Islet precursor cell (in vitro differentiated cells): ENCODE measurements at places on chromosomes 11 and 22.
A peak's percentile ranks its signal among the peaks of the same experiment; 100 is the strongest.

DNA sequence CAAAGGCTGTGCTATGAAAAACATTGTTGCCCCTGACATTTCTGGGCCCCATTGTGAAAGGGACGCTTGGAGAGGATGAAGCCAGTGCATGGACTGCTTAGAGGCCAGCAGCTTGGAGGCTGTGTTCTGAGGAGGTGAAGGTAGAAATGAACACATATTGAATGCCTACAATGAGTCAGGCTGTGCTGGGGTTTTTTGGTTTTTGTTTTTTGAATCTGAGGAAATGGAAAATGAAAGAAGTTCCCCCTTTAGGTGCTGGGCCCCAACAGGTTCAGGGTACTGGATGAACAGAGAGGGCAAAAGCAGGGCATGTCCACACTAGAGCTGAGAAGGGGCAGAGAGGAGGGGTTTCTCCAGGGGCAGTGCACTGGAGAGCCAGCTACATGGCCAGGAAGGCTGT, 166.1 kb upstream of the API5 start:
- no peak for DNase-seq

GRCh38 chr11:72784662-72785061, 9.2 kb downstream of the STARD10 start:
- DNase-seq, result no peak

DNA sequence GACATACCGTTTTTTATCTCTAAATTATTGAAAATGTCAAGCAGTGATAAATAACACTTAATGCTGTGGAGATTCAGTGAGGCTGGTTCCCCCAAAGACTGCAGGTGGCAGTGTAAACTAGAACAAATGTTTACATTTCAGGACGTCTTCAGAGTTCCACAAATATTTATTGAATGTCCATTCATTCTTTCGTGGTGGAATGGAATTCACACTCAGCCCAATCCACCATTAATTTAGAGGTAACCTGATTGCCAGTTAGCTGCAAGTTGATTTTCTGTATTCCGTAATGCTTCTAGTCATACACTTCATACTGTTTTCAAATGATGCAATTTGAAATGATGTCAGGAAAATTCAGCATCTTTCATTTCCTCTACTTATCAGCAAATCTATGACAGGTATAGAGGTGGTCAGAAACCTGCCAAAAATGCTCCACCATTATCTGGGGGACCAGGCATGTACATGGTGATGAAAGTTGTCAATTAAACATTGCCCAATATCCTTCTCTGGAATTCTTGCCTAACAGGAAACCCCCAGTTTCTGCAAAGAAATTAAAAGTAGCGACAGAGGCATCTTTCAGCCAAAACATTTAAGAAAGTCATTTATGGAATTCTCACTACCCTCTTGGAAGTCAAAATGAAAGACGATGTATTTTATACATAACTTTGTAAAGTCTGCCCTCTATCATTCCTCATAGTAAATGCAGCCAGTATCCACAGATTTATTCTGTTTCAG, 94.3 kb upstream of the BMAL1 start:
- no peak for DNase-seq

DNA sequence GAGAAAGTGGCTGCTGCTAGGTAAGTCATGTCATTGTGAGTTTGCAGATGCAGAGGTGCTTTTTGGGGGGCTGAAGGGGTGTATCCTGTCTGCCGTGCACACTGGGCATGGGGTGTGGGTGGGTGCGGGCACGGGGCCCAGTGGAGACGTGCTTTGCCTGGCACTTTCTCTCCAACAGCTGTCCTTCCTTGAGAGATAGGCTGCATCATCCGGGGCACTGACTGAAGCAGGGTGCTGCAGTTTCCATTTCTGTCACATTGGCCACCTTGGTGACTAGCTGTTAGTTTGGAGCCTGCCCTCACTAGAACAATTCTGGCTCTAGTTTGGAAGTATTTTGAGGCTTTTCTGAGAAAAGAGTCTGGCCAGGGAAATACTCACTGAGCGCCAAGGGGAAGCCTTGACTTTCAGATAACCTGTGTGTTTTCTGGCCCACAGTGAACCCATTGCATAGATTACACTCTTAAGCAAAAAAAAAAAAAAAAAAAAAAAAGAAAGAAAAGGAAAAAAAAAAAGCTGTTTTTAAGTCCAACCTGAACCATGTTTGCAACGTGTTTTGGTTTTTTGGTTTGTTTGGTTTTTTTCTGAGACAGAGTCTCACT, 219.2 kb downstream of the NAV2 start:
- DNase-seq, result no peak

- no peak for DNase-seq
Measured at GRCh38 chr11:66055021-66055420, 2.9 kb downstream of the SF3B2 start.

- peak; percentile 7 for DNase-seq
Measured at GRCh38 chr11:19403196-19403895, 162.6 kb upstream of the E2F8 start.

- no peak for DNase-seq
Measured at GRCh38 chr11:43575913-43576310, 104.6 kb upstream of the HSD17B12 start.

DNA sequence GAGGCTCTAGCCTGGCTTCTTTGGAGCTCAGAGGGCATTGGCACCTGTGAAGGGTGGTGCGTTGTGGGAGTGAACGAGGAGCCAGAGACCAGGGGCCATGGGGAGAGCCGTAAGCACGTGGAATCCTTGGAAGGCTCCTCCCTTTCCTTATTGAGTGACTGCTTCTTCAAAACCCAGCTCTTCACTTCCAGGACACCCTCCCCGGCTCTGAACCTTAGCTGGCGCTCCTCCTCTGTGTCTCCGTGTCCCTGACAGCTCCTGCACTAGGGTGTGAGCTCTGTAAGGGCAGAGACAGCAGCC, 26.3 kb downstream of the POLR3H start:
- DNase-seq, result no peak

- peak; percentile 93 for DNase-seq
Measured at GRCh38 chr11:65315204-65315865, 669 bp downstream of the CDC42EP2 start.

GRCh38 chr11:63747011-63747410, 21.6 kb downstream of the ZFTA start:
- DNase-seq, result no peak

GRCh38 chr22:50217543-50218152, 16.8 kb downstream of the SELENOO start:
- DNase-seq, result no peak

DNA sequence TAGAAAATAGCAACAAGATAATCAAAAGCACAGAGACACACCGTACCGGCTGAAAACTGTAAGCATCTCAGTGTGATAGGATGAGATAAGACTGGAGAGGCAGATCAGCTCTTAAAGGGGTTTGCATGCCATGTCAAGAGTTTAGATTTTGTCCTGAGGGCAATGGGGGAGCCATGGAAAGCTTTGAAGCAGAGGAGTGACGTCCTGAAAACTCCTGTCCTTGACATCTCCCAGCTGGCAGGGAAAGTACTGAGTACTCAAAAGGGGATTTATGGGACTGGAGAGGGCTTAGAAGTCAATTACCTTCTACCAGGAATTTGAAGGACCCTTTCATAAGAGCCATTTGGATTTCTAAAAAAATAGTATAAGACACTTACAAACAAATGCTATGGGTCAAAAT, 420.5 kb upstream of the NARS2 start:
- DNase-seq, result no peak

DNA sequence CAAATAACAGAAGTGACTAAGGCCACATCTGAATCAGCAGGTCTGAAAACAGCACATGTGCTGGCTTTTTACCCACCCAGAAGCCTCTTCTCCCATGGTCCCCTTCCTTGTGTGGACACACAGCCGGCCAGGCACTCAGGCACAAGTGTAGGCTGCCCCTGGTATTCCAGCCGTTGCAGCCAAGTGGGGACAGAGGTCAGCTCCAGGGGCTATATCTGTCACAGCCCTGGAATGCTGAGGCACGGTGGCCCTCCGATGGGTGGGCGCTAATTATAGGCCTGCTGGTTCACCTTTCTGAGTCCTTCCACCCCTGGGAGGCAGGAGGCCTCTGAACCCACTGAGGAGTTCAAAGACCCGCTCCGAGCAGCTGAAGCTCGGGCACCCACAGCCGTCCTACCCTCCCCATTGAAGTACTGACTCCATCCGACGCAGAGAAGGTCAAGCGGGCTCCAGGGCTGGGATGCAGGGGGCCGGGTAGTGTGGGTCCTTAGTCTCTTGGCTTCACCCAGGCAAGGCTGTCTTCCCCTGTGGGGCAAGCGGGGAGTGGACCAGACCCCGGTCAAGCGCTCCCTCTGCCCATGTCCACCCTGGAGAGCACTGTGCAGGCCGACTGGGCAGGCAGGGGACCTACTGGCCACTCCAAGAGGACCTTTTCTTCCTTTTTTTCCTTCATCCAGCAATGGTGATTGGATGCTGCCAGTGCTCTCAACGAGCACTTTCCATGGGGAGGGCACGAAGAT, 14.3 kb downstream of the FGF3 start:
- no peak for DNase-seq

- no peak for DNase-seq
Measured at GRCh38 chr11:15266999-15267398, 152.3 kb downstream of the INSC start.

DNA sequence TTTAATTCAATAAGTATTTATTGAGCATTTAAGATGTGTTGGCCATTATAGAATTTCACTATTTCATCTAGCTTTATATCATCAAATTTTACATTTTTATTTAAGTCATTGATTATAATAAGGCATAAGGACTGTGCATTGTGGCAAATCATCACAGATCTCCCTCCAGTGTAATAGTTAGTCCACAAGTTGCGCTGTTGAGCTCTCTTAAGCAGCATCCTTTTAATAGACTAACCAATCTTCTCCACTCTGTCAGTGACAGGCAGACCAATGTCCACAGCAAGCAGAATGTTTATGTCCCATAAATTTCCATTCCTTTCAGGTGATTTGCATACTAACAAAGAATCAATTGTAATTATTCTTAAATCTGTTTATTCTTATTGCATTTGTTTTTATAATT, 595.3 kb upstream of the CCDC90B start:
- DNase-seq, result no peak

DNA sequence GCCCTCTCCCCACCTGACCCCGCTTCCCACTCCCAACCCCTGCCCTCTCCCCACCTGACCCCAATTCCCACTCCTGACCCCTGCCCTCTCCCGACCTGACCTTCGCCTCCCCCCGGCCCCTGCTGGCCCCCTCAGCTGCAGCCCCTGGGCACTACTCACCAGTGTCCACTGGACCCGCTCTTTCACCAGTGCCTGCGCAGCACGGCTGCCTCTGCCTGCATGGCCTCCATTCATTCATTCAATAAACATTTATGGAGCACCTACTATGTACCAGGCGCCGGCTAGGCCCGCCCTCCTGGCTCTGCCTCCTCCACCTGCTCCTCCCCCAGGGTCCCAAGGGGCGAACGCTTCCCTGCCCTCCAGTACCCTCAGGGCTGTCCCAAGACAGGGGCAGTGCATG, 42.6 kb downstream of the ELFN2 start:
- no peak for DNase-seq
